Activated CD4-positive, alpha-beta T cell treated with anti-CD3 and anti-CD28 coated beads, Interleukin-2, amount 50 U/mL, for 16 hours (primary cell): ENCODE measurements at places on chromosomes 7 and 10.

DNA sequence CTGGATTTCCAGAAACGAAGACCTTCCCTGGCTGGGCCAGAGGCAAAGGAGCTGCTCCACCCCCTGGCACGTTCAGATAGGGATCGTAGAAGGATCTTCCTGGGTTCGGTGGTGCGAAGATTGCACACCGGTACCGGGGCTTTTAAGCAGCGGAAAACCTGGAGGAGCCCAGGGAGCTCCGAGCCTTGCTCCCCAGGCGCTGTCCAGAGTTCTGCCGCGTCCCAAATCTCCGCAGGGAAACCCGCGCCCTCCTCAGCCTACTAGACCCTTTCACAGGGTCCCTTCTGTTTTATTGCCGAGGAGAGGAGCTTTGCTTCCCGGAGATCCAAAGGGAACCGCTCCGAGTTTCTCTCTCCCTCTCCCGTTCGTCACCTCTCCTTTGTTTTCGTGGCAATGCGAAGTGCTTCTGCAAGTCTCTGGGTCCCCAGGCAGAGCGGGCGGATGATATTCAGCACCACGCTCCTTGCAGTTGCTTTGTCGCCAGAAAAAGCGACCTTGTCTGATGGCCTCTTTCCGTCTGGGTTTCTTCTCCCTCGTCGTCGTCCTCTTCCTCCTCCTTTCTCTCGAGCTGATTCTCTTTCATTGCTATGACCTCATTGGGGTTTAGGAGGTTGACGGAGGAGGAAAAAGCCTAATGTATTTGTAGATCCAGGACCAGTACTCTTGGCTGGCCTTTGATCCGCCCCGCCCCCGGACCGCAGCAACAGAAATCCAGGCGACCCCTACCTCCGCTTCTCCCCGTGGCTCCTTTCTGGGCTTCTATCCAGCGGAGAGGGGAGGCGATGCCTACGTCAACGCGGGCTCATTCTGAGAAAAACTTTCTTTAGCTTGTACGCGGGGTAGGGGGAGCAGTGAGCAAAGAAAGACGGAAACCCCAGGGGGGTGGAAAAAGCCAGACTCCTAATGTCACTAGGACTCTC lies at the start of gene TMEM196:
TSS of gene TMEM196 (minus strand) at position 777 of the 920 bp plus-strand sequence. CDS start 921 bp downstream, outside the sequence.
- DNase-seq, result no peak

DNA sequence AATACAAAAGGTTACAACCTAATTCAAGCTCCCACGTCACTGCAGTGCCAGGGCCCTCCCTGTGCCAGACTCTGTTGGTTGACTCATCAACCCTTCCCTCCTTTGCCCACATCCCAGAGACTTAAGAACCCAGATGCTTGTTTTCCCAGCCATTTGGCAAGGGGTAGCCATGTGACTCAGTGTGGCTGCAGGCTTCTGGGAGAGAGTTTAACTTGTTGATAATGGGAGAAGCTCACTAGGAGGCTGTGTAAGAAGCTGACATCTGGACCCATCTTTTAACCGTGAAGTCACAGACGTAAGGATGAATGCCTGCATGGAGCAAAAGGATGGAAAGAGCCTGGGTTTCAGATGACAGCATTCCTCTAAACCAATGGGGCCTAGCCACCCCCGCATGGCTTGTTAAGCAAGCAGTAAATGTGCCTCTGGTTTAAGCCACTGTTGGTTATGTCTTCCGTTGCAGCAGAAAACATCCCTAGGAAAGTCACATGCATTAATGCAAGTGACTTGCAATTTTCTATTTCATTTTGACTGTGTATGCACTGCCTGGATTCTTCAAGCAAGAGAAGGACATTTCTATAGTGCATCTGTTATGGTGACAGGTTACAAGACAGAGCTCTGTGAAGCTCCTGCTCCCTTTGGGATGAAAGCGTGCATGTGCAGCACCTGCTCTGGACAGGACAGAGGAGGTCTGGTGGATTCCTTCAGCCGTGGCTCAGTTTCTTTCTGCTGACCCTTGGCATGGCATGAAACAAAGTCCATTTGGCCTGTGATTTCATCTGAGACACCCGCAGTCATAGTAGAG lies 57.5 kb upstream of the CREB5 start:
- no peak for DNase-seq

DNA sequence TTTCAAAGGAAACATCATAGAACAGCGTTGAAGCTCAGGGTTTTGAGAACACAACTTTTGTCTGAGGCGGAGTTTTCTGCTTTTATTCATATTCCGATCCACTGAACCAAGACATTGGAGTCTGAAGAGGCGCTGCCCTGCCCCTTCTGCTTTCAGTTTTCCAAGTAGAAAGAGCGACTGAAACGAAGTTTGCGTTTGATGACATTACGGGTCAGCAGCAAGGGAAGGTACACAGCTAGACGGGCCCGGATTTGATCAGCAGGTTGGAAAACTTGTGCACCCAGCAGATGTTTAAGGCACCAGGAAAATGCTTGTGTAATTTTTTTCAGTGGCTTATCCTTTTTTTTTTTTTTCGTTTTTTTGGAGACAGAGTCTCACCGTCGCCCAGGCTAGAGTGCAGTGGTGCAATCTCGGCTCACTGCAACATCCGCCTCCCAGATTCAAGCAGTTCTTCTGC lies 720 bp downstream of the SUN1 start:
- DNase-seq, result no peak

DNA sequence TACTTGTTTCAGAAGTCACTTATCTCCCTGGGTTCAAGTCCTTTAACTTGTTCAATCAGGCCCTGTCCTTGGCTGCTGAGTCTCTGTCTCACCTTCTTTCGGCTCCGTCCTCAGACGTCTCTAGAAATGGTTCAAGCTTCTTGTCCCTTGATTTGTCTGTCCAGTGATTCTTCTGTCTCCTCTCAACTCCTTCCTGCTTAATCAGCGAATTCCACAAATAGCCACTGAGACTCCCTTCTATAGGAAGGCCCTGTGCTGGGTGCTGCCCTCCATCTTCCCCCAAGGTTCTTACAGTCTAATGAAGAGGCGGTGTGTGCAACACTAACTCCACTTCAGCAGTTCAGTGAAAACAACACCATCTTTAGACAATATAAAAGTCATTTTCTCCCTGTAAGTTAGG lies 12.7 kb downstream of the FAM241B start:
- no peak for DNase-seq
